ENCODE measurements at places on chromosomes 3 and 15.

GRCh38 chr15:73906346-73907034 lies 19.8 kb upstream of the LOXL1 start:
- peaks cover 3% of the 10 kb centered on the region for H3K27me3 ChIP-seq
- H3K4me1 ChIP-seq: peaks cover 24% of the 10 kb centered on the region
- no peak overlapping the region for H3K4me3 ChIP-seq
- no peaks in the 10 kb centered on the region for H3K36me3 ChIP-seq

DNA sequence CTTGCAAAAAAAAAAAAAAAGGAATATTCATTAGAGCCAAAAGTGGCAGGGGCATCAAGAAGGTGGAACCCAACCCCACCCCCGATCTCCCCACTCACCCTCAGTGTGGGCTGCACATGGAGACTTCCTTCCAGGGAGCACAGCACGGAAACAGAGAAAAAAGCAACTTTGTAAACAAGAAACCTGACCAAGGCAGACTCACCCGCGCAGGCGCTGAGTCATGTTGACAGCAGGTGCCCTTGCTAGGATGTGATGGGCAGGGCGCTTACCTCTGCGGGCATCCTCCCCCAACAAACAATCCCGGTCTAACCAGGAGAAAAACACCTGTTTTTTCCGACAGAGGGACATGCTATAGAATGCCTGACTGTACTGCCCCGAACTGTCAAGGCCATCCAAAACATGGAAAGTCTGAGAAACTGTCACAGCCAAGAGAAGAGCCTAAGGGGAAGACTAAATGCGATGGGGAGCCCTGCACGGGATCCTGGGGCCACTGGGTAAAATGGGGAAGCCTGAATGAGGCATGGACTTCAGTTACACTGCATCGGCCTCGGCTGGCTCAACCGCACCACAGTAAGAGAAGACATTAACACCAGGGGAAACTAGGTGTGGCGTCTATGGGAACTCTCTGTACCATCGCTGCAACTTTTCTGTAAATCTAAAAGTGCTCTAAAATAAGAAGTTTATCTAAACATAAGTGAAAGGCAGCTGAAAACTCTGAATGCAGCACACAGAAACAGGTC lies 66.7 kb upstream of the GATA2 start:
- H3K4me1 ChIP-seq: peaks cover 13% of the 10 kb centered on the region
- no peaks in the 10 kb centered on the region for H3K36me3 ChIP-seq
- H3K27ac ChIP-seq: no peak overlapping the region
- no peak overlapping the region for H3K4me3 ChIP-seq
- DNase-seq: no peak

DNA sequence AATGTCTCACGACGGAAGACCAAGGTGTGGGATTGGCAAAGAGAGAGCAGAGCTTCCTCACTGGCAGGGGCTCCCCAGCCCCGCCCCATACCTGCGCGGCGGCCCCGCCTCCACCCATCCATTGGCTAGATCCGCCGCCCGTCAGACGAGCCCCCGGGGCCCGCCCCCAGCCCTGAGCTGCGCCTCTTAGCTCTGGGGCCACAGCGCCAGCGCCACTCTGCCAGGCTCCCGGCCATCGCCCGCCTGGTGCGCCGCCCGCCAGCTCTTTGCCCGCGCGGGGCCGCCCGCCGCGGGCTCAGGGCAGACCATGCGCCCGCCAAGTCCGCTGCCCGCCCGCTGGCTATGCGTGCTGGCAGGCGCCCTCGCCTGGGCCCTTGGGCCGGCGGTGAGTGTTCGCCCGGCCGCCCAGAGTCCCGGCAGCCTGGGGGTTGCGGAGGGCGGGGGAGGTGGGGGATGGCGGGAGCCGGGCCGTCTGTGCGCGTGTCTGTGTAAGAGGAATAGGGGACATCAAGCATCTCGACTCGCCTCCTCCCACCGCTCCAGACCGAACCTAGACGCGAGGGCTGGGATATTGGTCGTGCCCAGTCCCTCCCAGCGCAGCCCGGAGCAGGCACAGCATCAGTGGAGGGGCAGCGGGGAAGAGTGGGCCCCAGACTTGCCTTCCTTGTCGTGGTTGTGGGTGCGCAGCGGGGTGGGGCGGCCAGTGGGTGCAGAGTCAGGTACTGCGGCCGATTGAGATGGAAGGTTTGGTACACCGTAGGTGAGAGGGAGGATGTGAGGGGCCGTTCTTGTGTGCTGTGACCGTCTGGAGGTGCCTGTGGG lies at the start of gene VIPR1:
VIPR1 (plus strand) TSS at position 215 of the 822 bp plus-strand sequence; CDS start at position 308, 93 bp downstream.
- H3K36me3 ChIP-seq: no peaks in the 10 kb centered on the region
- DNase-seq: peak; percentile 18
- H3K27ac ChIP-seq: no peak within 1 kb of the TSS
- peaks cover 20% of the 10 kb centered on the region for H3K4me1 ChIP-seq

- peaks cover 3% of the 10 kb centered on the region for H3K27me3 ChIP-seq
- no peak overlapping the region for H3K27ac ChIP-seq
- H3K4me3 ChIP-seq: no peak overlapping the region
- no peak for DNase-seq
These were observed 9.3 kb upstream of the MELTF start for GRCh38 chr3:197038679-197039462.

DNA sequence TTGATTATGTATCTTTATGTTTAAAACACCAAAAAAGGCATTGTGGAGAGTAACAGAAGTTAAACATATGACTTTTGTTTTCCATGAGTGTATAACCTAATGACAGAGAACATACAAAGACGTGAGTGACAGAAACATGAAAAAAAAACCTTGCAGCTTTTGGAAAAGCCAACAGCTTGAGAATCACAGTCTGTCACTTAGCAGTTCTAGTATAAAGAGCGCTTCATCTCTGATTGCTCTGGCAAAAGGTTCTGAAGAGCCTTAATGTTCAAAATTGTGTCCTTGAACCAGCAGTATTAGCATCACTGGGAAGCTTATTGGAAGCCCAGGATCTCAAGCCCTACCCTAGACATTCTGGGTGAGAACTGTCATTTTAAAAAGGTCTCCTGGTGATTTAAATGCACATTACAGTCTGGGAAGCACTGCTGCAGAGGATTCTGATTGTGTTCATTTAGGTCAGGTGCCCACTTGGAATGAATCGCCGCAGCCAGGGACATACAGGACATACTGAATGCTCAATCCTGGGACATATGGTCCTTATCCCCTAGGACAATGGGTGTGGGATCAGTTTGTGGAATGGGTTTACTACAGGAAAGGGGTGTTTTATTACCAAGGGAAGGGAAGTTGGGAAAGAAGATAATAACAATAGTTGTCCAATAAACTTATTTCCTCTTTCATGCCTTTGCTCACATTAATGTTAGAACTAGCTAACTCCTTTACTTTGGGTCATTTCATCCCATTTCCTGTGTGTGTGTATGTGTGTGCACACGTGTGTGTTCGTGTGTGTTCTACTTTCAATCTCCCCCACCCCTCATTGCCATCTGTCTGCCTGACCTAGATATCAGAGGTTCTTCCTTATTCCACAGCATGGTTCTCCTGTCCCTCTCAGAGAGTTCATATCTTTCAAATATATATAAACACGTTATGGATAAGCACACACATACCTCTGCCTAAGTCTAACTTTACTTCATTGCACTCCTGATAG lies 55.0 kb downstream of the LRRC49 start:
- H3K36me3 ChIP-seq: peaks cover 3% of the 10 kb centered on the region
- no peaks in the 10 kb centered on the region for H3K27me3 ChIP-seq
- no peak for DNase-seq
- H3K4me1 ChIP-seq: no peaks in the 10 kb centered on the region

DNA sequence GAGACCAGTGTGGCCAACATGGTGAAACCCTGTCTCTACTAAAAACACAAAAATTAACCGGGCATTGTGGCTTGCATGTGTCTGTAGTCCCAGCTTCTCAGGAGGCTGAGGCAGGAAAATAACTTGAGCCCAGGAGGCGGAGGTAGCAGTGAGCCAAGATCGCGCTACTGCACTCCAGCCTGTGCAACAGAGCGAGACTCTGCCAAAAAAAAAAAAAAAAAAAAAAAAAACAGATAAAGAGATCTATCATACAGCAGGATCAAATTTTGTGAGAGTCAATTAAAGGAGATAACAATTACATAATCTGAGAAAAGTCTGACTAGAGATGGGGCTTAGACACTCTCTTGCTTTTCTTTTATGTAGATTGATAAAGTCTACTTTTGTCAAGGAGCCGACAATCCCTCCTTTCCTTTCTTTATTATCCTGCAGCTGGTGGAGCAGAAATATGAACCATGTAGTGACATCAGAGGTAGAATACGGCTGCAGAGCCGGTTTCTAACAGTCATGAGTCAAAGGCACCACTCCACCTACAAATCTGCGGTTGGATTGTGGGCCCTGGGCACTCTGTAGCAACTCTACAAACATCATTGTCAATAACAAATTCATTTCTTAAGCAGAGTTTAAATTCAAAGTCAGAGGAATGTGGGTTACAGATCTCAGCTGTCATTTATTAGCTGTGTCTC lies 9.0 kb downstream of the C2CD4A start:
- no peak overlapping the region for H3K4me3 ChIP-seq
- DNase-seq: no peak
- no peaks in the 10 kb centered on the region for H3K36me3 ChIP-seq
- H3K27me3 ChIP-seq: peaks cover 2% of the 10 kb centered on the region

DNA sequence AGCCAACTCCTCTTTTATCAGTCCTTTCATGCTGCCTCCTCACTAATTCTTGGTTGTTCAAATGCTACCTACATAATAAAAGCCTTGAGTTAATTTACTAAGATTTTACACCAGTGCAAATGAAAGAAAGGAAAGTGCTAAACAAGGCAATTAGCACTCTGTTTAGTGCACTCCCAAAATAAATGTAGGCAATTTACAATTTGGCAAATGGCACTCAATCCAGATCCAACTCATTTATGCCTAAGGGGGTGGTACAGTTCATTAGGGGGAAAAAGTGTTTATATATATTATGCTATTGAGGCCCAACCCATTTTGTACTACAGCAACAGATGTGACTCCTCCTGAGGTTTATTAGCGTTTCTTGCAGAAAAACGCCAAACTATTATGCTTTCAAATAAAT lies 370.1 kb downstream of the NR2F2 start:
- H3K36me3 ChIP-seq: no peaks in the 10 kb centered on the region
- H3K27ac ChIP-seq: no peak overlapping the region
- H3K4me3 ChIP-seq: no peak overlapping the region
- DNase-seq: peak; percentile 61
- H3K4me1 ChIP-seq: no peaks in the 10 kb centered on the region

- DNase-seq: no peak
- H3K4me3 ChIP-seq: no peak overlapping the region
- H3K4me1 ChIP-seq: no peaks in the 10 kb centered on the region
- H3K27me3 ChIP-seq: no peaks in the 10 kb centered on the region
These were observed 53.3 kb downstream of the AAGAB start for GRCh38 chr15:67201136-67201535.

- no peaks in the 10 kb centered on the region for H3K4me1 ChIP-seq
- no peak overlapping the region for H3K4me3 ChIP-seq
- no peak overlapping the region for H3K27ac ChIP-seq
- no peaks in the 10 kb centered on the region for H3K27me3 ChIP-seq
- no peaks in the 10 kb centered on the region for H3K36me3 ChIP-seq
- no peak for DNase-seq
These were observed 165.5 kb downstream of the ZIC1 start for GRCh38 chr3:147574621-147575020.

DNA sequence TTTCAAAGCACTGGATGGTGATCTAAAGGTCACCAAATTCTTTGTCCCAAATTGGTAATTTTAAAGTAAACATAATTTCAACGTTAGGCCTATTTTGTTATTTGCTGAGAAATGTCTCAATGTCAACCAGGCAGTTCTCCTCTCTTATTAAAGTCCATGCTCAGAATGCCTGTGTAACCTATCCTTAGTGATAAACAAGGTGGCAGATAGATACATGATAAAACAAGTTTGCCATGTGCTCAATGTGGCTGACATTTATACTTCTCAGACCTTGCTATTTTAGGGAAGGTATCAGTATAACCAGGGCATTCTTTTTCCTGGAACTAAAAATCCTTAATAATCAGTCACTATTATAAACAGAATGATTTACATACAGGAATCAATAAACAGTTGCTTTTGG lies 8.5 kb downstream of the MBNL1 start:
- no peaks in the 10 kb centered on the region for H3K27me3 ChIP-seq
- H3K4me3 ChIP-seq: no peak overlapping the region
- H3K4me1 ChIP-seq: no peaks in the 10 kb centered on the region
- no peaks in the 10 kb centered on the region for H3K36me3 ChIP-seq
- H3K27ac ChIP-seq: no peak overlapping the region

- H3K4me3 ChIP-seq: peak overlapping the region; percentile 41
- peak; percentile 86 for DNase-seq
- H3K27ac ChIP-seq: peak overlapping the region; percentile 88
- no peaks in the 10 kb centered on the region for H3K4me1 ChIP-seq
- H3K27me3 ChIP-seq: no peaks in the 10 kb centered on the region
These were observed 81.9 kb upstream of the PLXND1 start for GRCh38 chr3:129688271-129688895.

- no peaks in the 10 kb centered on the region for H3K27me3 ChIP-seq
- H3K4me1 ChIP-seq: no peaks in the 10 kb centered on the region
- DNase-seq: no peak
- H3K27ac ChIP-seq: no peak overlapping the region
These were observed 32.0 kb downstream of the TM4SF4 start for GRCh38 chr3:149506540-149506939.

GRCh38 chr3:150483226-150483625 lies 63.1 kb downstream of the SERP1 start:
- no peaks in the 10 kb centered on the region for H3K36me3 ChIP-seq
- H3K4me1 ChIP-seq: no peaks in the 10 kb centered on the region
- H3K4me3 ChIP-seq: no peak overlapping the region
- no peaks in the 10 kb centered on the region for H3K27me3 ChIP-seq

- no peak for DNase-seq
- H3K36me3 ChIP-seq: peaks cover 24% of the 10 kb centered on the region
- no peaks in the 10 kb centered on the region for H3K4me1 ChIP-seq
- peak overlapping the region; percentile 67 for H3K27ac ChIP-seq
- no peaks in the 10 kb centered on the region for H3K27me3 ChIP-seq
These were observed 14.2 kb upstream of the CLEC3B start for GRCh38 chr3:45011756-45012508.

GRCh38 chr15:45499426-45499825 lies 23.1 kb downstream of the SLC30A4 start:
- H3K27me3 ChIP-seq: no peaks in the 10 kb centered on the region
- no peak overlapping the region for H3K27ac ChIP-seq
- H3K4me1 ChIP-seq: no peaks in the 10 kb centered on the region
- no peak for DNase-seq

GRCh38 chr3:159236321-159236720 lies 434.5 kb downstream of the MFSD1 start:
- no peak overlapping the region for H3K4me3 ChIP-seq
- H3K27ac ChIP-seq: no peak overlapping the region
- H3K27me3 ChIP-seq: no peaks in the 10 kb centered on the region
- no peaks in the 10 kb centered on the region for H3K4me1 ChIP-seq
- DNase-seq: no peak

DNA sequence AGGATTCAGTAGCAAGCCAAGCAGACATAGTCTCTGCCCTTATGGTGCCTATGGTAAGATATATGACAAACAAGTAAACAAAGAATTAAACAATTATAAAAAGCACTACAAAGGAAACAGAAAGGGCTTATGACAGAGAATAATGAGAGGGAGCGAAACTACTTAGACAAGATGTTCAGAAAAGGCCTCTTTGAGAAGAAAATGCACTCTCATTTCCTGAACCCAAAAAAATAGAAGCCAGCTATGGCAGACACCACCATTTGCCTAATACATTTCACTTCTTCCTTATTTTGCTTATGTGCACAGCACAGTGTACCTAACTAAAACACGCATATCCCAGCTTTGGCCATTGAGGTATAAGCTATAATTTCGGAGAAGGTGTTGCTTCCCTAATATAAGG lies 465.5 kb upstream of the PPP2R3A start:
- H3K4me3 ChIP-seq: no peak overlapping the region
- no peak overlapping the region for H3K27ac ChIP-seq
- H3K36me3 ChIP-seq: no peaks in the 10 kb centered on the region
- H3K27me3 ChIP-seq: peaks cover 5% of the 10 kb centered on the region

Data from spinal cord (tissue), 10 donors.